ENCODE measurements at places on chromosomes 7 and 10.

DNA sequence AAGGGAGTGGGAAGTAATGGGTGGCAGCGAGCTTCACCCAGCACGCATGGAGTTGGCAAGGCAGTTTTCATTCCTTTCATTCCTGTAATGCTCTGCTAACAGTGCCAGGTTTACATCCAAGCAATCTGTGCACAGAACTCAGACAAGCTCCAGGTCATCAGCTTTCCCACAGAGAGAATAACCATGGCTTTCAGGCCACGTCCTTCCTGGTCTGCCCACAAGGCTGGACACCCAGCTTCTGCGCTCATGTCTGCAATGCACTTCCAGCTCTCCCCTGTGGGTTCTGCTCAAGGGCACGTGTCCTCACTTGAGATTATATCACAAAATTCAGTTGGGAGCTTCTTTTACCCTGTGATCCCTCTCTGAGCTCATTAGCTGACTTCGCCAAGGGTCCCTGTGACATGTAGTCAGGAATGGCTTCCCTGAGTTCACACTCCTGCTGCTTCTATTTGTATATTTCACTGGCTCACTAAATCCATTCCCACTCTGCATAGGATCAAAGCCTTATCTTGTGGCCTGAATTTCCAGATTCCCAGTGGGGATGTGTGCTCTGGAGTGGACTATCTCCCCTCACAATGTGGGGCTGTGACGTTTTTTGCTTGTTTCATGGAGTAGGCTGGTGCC, 18.6 kb downstream of the AKR1C2 start:
- no peak for DNase-seq

- DNase-seq, result no peak
Observed at GRCh38 chr7:93601363-93601762, 26.8 kb upstream of the CALCR start.

- DNase-seq, result no peak
Observed at GRCh38 chr7:28199021-28199510, 18.5 kb upstream of the JAZF1 start.

GRCh38 chr7:23467291-23467805, 2.9 kb downstream of the IGF2BP3 start:
- no peak for DNase-seq

- no peak for DNase-seq
Observed at GRCh38 chr10:131723297-131724168, 177.3 kb upstream of the PPP2R2D start.

- DNase-seq, result no peak
Observed at GRCh38 chr7:150996376-150997074, 5.7 kb downstream of the NOS3 start.

All from activated T-helper 1 cell treated with Interleukin-2 at 50 U/mL for 16 hours (primary cell).